ENCODE measurements at places on chromosomes 13 and 19.

GRCh38 chr13:92355213-92355612 is 871.4 kb upstream of the GPC6 start:
- no peak for DNase-seq

- no peak for DNase-seq
Measured at GRCh38 chr13:100533588-100534041, 55.0 kb downstream of the GGACT start.

GRCh38 chr13:48603375-48603774 is 50.4 kb upstream of the CYSLTR2 start:
- DNase-seq: no peak

DNA sequence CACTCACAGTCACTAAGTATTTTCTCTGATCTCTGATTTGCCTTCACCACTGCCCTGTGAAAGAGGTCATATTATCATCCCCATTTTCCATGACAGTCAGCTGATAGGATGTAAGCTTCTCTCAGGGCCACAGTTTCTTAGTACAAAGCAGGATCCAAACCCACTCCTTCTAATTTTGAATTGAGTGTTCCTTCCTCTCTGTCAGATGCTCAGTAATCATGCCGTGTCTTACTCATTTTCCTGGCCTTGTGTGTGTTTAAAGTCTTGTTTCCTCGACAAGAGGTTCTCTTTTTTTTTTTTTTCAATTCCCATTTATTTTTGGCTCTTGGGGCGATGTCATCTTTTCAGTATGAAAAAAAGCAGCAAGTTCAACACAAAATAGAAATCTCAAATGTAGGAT is 72.3 kb downstream of the NAA16 start:
- DNase-seq: no peak

Data from omental fat pad (tissue), 4 donors.